ENCODE measurements at places on chromosomes 1 and 21.

DNA sequence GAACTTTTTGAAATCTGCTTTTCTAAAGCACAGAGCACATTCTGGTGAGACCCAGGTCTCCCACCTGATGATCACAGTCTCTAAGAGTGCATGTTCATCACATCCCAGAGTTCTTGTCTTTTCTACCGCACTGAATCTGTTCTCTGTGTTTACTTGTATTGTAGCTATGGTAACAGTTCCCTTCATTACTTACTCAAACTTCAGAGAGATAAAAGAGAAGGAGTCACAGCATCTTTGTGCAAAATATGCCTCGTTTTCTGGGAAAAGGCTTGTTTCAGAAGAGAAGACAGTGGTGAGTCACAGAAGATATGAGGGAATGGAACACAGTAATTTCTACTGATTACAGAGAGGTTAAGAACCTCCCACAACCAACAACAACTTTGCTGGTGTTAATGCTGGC, 580.6 kb downstream of the PLA2G4A start:
- H3K36me3 ChIP-seq: no peaks in the 10 kb centered on the region
- H3K4me1 ChIP-seq: peaks cover 11% of the 10 kb centered on the region
- peaks cover 2% of the 10 kb centered on the region for H3K27me3 ChIP-seq
- no peak overlapping the region for H3K27ac ChIP-seq
- H3K4me3 ChIP-seq: no peak overlapping the region
- DNase-seq: no peak

DNA sequence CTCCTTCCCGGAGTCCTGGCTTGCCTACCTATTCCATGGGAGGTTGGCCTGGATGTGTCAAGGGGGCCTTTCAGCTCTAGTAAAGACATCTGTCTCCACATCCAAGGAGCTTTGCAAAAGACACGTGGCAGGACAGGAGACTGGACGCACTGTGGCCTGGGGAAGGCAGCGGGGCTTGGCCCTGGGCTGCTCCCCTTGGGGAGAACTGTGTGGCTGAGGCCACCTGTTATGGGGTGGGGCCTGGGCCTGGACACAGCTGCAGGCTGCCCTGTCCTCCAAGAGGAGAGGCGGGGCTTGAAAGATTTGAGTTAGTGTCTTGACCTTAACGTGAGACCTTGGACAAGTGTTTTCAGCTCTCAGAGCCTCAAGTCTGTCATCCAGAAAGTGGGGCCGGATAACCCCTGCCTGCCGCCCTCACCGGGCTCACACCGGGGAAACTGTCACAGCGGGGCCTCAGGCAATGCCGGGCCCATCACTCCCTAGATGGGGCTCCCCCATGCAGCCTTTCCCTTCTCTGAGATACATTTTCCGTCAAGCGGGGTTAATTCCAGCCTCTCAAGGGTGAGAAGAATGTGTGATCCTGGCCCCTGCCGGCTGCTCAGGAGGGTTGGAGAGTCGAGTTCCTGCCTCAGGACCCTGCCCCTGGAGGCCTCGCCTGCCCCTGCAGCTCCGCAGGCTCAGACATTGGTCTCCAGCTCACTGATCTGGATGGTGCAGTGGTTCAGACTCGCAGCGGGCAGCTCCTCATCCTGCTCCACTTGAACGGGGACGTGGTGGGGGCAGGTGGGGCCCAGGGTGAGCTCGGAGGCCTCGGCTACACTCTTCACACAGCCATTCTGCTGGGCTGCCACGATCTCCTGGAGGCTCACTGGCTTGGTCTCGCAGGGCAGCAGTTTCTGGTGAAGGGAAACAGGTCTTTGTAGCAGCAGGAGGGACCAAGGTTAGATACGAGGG, 25.6 kb downstream of the PODN start:
- no peak for DNase-seq
- H3K27me3 ChIP-seq: no peaks in the 10 kb centered on the region
- H3K36me3 ChIP-seq: peaks cover 5% of the 10 kb centered on the region
- no peak overlapping the region for H3K4me3 ChIP-seq
- H3K27ac ChIP-seq: no peak overlapping the region

GRCh38 chr1:114207635-114208034, 54.0 kb upstream of the SYT6 start:
- no peak overlapping the region for H3K4me3 ChIP-seq
- H3K4me1 ChIP-seq: no peaks in the 10 kb centered on the region
- DNase-seq: no peak
- H3K27ac ChIP-seq: no peak overlapping the region

GRCh38 chr21:45150638-45151131, 76.3 kb downstream of the ADARB1 start:
- H3K4me1 ChIP-seq: peaks cover 63% of the 10 kb centered on the region
- no peaks in the 10 kb centered on the region for H3K27me3 ChIP-seq
- H3K36me3 ChIP-seq: peaks cover 13% of the 10 kb centered on the region
- no peak overlapping the region for H3K27ac ChIP-seq

GRCh38 chr1:154352581-154353459, 27.5 kb downstream of the ATP8B2 start:
- no peak for DNase-seq
- peaks cover 22% of the 10 kb centered on the region for H3K4me1 ChIP-seq
- H3K27me3 ChIP-seq: peaks cover 2% of the 10 kb centered on the region
- peak overlapping the region; percentile 76 for H3K4me3 ChIP-seq
- H3K36me3 ChIP-seq: peaks cover 10% of the 10 kb centered on the region

DNA sequence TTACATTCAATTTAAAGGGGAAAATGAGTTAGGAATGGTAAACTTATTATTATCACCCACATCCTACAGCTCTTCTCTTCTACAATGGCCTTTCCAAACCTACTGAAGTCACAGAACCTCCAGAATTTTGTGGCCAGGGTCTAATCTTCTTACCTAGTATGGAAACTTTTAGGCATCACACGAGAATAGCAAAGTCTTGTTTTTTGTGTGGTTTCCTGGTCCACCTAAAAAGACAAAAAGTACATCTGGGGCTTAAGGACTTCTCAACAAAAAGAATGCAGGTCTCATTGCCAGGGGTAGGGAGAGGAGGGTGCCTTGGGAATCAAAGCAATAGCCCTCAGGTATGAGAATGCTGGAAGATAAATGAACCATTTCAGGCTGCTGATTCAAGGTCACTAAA, 345.3 kb downstream of the LMX1A start:
- no peak overlapping the region for H3K4me3 ChIP-seq
- H3K36me3 ChIP-seq: no peaks in the 10 kb centered on the region
- DNase-seq: no peak
- H3K4me1 ChIP-seq: no peaks in the 10 kb centered on the region
- peaks cover 3% of the 10 kb centered on the region for H3K27me3 ChIP-seq
- no peak overlapping the region for H3K27ac ChIP-seq

DNA sequence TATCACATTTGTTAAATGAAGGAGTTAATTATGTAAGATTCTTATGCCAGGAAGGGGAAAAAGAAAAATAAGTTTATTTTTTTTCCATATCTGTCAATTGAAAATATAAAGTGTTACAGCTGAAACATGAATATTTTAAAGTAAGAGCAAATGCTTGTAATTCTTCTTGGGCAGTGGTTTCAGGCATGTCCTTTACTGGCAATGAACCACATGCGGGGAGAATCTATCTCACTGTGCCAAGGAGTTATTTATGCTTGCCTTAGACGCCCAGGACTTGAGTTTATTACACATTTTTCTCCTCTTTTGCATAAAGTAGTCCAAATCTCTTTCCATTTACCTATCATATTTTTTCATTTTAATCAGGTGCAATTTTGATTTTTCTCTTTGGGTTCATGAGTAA, 207.8 kb upstream of the NRIP1 start:
- no peak for DNase-seq
- no peak overlapping the region for H3K4me3 ChIP-seq
- no peaks in the 10 kb centered on the region for H3K27me3 ChIP-seq

- H3K27me3 ChIP-seq: no peaks in the 10 kb centered on the region
- no peak overlapping the region for H3K27ac ChIP-seq
- no peaks in the 10 kb centered on the region for H3K4me1 ChIP-seq
- no peak overlapping the region for H3K4me3 ChIP-seq
Observed at GRCh38 chr21:44462086-44462833, 7.0 kb downstream of the LRRC3 start.

GRCh38 chr1:53495633-53496345, 36.6 kb downstream of the DMRTB1 start:
- H3K36me3 ChIP-seq: no peaks in the 10 kb centered on the region
- no peak overlapping the region for H3K27ac ChIP-seq
- no peak overlapping the region for H3K4me3 ChIP-seq
- H3K27me3 ChIP-seq: peaks cover 10% of the 10 kb centered on the region
- no peak for DNase-seq

- H3K36me3 ChIP-seq: no peaks in the 10 kb centered on the region
- no peak overlapping the region for H3K4me3 ChIP-seq
- H3K27me3 ChIP-seq: no peaks in the 10 kb centered on the region
- H3K27ac ChIP-seq: no peak overlapping the region
- no peak for DNase-seq
Observed at GRCh38 chr1:227604446-227604845, 41.1 kb downstream of the ZNF678 start.

GRCh38 chr1:154594811-154595210, 13.2 kb downstream of the ADAR start:
- no peak overlapping the region for H3K27ac ChIP-seq
- no peak overlapping the region for H3K4me3 ChIP-seq
- H3K36me3 ChIP-seq: peaks cover 48% of the 10 kb centered on the region
- H3K4me1 ChIP-seq: peaks cover 9% of the 10 kb centered on the region

DNA sequence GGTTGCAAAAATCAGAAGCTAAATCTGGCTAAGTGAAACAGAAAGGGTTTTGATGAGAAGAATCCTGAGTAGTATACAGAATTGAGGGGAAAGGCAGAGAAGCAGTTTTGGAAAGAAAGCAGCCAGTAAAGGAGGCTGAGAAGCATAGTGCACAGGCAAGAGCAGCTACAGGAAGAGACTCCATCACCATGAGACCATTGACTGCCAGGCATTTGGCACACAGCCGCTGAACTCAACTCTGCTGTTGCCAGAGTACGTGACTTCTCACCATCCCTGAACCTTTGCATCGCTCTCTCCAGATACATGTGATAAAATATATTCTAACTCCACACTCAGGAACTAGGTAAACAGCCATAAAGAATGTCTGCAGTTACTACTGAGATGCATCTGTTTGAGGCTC, 128.3 kb upstream of the C1orf21 start:
- DNase-seq: no peak
- no peaks in the 10 kb centered on the region for H3K36me3 ChIP-seq
- H3K4me1 ChIP-seq: peaks cover 11% of the 10 kb centered on the region
- H3K27me3 ChIP-seq: no peaks in the 10 kb centered on the region
- no peak overlapping the region for H3K4me3 ChIP-seq

DNA sequence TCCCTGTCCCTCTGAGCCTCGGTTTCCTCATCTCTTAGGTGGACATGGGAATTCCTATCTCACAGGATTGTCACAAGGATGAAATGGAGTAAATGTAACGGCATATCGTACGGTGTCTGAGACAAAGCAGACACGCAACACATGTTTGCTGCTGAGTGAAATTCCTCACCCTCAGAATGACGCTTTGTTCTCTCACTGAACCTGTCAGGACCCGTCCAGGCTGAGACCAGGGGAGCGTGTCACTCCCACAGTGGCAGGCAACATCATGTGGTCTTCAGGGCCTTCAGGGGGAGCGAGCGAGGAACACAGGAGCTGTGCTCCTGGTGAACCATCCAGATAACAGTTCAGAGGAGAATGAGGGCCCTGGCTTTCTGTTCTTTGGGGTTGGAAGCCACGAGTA, 74.2 kb downstream of the TOMM20 start:
- no peaks in the 10 kb centered on the region for H3K36me3 ChIP-seq
- no peaks in the 10 kb centered on the region for H3K27me3 ChIP-seq
- H3K4me1 ChIP-seq: peaks cover 10% of the 10 kb centered on the region
- no peak overlapping the region for H3K4me3 ChIP-seq

DNA sequence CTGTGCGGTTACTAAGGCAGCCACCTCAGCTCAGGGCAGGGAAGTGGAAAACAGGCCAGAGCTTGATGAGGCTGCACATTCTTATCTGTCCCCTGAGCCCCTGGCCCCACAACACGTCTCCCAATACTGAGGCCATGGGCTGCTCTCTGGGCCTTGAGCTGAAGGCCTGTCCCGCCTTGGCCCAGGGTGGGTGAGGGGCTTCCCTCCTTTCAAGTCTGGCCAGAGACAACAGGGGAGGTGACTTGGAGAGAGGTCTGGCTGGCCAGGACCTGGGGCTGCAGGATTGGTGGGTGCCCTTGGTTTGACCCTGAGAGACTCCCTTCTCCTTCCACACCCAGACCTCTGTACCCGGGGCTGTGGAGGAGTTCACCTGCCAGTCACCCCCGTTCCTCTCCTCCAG, 563.8 kb downstream of the PTPRU start:
- H3K4me1 ChIP-seq: no peaks in the 10 kb centered on the region
- H3K4me3 ChIP-seq: no peak overlapping the region
- no peak for DNase-seq
- peaks cover 2% of the 10 kb centered on the region for H3K36me3 ChIP-seq

DNA sequence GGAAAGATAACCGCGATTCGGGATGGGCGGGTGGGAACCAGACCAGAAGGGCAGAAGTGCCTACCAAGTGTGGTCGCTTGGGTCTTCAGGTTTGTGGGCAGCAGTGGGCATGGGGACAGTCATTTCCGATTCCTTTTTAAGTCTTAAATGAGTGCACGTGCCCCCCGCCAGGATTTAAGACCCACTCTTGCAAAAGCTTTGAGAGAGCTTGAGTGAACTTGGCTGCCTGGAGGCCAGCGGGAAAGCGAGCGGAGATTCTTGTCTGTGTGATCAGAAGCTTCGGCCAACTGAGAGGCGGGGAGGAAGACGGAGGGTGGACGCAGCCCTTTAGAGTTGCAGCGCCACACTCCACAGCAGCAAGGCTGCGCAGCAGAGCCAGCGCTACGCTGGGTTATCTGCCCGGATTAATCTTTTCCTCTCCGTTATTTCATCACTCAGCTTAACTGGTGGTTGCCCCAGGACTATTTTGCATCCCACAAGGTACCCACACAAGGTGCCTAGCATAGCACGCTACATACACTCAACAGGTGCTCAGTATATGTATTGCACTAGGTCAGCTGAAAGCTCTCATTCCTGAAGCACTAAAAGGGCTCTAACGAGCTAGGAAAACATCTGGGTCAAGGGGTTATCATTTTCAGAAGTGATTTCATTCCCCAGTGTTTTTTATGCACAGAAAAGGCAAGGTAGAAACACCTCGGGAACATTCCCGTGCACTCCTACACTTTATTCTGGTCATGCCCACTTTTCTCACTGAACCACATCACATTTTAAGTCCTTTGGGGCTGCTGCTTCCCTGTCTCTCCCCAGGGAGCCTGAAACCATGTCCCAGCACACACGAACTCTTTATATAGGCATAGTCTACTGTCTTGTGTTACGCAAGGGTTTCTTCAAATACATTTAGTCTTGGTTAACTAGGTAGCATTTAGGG, 1.5 kb upstream of the BATF3 start:
- H3K27ac ChIP-seq: no peak overlapping the region
- peaks cover 8% of the 10 kb centered on the region for H3K4me1 ChIP-seq
- peaks cover 3% of the 10 kb centered on the region for H3K36me3 ChIP-seq
- DNase-seq: no peak

DNA sequence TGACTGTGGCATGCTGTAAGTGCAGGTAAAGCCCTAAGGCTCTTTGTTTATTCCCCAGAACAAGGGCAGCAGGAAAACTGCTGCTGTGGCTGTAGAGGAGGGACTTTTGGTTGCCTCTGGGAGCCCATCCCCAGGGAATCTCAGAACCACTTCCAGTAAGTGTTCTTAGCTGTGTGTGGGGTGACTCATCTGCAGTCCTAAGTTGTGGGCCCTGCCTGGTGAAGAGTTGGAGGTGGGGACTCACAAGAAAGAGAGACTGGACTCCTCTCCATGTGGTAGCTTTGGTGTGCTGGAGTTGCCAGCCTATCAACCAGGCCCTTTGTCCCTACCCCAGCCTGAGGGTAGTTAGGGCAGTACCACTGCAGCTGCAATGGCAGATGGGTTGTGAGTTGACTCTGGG, 24.0 kb upstream of the DENND1B start:
- H3K36me3 ChIP-seq: peaks cover 17% of the 10 kb centered on the region
- no peak for DNase-seq
- H3K27me3 ChIP-seq: no peaks in the 10 kb centered on the region
- H3K27ac ChIP-seq: peak overlapping the region; percentile 12
- peaks cover 20% of the 10 kb centered on the region for H3K4me1 ChIP-seq
